ENCODE measurements at places on chromosomes 6 and 20. TPM values are rescaled to one million over a fixed set of nuclear protein-coding genes. Genes with fewer than 3 reads are reported as not detected.

The SEL1L2 gene
- total RNA-seq: not detected

GRCh38 chr6:20711518-20711917 is 177.3 kb downstream of the CDKAL1 start:
- no peak overlapping the region for H3K27ac ChIP-seq
- DNase-seq: no peak
- H3K27me3 ChIP-seq: no peaks in the 10 kb centered on the region
- peaks cover 41% of the 10 kb centered on the region for H3K4me1 ChIP-seq
- H3K36me3 ChIP-seq: peaks cover 6% of the 10 kb centered on the region

The PPIL6 gene
- total RNA-seq: 0.38 TPM

DNA sequence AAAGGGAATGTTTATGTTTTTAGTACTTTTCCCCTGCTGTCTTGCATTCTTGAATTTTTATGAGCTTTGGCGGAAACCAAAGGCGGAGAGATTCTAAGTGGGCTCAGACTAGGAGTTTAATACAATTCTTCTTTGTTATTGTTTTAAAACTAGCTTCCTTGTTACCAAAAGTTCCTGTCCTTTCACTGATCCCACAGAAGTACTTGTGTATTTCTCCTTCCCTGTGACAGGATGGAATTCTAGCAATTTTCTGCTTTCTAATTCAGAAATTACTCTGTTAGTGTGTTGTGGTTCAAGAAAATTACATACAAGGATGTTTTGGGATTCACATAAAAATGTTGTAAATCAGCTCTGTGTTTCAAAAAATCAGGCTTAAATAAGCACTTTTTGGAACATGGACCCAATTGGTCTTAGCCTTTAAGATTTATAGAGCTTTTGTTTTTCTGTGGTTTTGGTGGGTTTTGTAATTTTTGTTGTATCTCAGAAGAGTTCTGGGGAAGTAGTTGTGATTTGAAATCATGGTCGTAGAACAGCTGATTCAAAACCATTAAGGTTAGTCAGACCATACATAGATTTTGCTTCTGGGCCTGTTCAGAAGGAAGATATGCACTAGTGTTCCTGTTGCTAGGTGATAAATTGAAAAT is 17.6 kb upstream of the CTAGE9 start:
- DNase-seq: no peak
- peaks cover 5% of the 10 kb centered on the region for H3K27me3 ChIP-seq
- H3K4me3 ChIP-seq: no peak overlapping the region
- H3K4me1 ChIP-seq: peaks cover 4% of the 10 kb centered on the region
- H3K27ac ChIP-seq: no peak overlapping the region
- no peaks in the 10 kb centered on the region for H3K36me3 ChIP-seq

All from activated CD8-positive, alpha-beta T cell treated with anti-CD3 and anti-CD28 coated beads for 36 hours (primary cell).